NCI-H524 treated with DMSO at 0.1 percent for 48 hours (cell line): ENCODE measurements at places on chromosomes 12 and 14.
A peak's percentile ranks its signal among the peaks of the same experiment; 100 is the strongest.

GRCh38 chr12:107379852-107380567 lies 286.7 kb upstream of the CRY1 start:
- no peak for DNase-seq

DNA sequence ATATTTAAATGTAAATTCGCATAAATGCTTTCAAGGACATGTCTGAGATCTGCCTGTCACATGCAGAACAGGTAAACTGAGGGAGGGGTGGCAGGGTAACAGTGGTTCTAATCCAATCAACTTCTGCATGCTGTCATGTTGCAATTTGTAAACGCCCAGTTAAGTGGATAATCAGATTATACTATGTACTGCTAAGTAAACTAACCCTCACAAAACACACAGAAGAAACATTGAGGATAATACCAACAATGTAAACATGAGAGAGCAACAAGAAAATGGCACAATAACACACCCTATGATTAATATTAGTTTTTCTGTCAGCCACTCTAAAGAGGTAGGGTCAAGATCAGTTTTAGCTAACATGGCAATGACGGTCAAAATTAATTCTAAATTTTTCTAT lies 123.7 kb downstream of the KIF21A start:
- no peak for DNase-seq

GRCh38 chr12:105406497-105406896 lies 76.0 kb downstream of the C12orf75 start:
- no peak for DNase-seq

DNA sequence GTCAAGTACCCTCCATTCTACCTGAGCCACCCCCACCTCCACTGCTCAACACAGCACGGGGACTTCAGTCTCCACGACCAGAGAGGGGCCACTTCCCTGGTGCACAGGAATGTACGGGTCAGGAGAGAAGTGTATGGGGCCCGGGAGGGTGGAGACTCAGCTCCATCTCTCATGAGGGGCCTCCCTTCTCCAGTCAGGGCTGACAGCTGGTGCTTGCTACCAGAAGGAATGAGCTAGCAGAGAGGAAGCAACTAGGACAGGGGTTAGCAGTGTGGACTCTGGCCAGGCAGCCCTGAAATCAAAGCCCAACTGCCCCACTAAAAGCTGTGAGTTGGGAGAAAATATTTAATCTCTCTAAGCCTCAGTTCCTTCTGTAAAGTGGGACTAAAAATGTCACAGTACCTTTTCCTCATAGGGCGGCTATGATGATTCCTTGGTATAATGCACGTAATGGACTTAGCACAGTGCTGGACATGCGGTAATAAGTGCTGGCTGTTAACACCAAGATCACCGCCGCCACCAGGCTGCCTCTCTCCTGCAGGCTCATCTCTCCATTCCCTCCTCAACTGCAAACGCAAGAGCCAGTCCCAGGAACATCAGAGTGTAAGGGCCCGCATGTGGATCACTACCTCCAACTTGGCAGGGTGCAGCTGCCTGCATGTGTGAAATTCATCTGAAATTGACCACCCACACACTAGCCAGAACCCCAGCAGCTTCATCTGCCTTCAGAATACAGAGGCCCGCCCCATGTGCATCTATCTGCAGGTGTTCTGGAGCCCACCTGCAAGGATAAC lies 14.6 kb downstream of the ACTN1 start:
- DNase-seq = no peak

DNA sequence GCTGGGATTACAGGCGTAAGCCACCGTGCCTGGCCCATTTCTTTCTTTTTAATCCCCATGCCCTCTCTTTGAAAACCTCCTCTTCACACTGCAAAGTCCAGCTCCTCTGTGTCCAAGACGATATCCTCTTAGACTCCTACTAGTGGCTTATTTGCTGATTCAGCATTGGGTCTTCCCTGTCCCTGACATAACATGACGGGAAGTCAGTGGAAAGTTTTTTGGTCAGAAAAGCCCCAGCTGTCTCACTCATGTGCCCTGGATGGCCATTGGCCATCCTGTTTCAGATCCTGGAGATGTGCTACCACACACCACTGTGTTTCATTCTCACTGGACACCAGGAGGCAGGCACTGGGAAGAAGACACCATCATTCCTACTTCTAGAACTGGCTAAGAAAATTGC lies 102.6 kb upstream of the MED13L start:
- DNase-seq = no peak

GRCh38 chr12:18171571-18171970 lies 81.6 kb upstream of the RERGL start:
- no peak for DNase-seq

DNA sequence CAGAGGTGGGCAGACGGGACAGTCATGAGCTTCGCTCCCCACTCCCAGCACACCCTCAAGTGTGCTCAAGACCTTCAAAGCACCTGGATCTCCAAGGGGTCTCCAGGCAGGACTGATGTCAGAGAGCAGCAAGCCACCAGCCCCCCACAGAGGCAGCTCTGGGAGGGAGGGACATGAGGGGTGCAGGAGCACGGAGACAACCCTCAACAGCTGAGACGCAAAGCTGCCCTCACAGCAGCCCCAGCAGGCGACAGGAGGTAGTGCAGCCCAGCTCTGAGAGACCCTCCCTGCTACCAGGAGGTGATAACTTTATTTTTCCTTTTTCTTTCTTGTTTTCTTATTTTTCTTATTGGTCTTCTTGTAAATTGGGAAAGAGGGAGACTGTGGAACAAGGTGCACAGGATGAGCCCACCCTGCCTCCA lies 17.9 kb downstream of the SIVA1 start:
- no peak for DNase-seq

GRCh38 chr12:22083167-22083566 lies 37.1 kb downstream of the CMAS start:
- DNase-seq = no peak

DNA sequence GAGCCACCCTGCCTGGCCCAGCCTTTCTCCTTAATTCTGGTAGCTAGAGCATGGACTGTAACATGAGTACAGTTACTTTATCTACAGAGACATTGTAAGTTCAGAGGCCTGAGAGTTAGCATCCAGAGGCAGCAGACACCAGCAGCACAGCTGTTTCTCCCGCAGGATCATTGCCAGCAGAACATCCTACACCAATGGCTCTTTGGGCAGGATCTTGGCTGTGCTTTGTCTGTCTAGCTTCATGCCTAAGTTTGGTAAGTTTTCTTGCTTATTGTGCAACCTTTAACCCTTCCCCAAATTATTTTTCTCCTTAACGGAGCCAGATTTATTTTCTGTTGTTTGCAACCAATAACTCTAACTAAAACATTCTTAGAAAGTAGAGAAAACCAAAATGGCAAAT lies 21.6 kb downstream of the C12orf71 start:
- DNase-seq = no peak

DNA sequence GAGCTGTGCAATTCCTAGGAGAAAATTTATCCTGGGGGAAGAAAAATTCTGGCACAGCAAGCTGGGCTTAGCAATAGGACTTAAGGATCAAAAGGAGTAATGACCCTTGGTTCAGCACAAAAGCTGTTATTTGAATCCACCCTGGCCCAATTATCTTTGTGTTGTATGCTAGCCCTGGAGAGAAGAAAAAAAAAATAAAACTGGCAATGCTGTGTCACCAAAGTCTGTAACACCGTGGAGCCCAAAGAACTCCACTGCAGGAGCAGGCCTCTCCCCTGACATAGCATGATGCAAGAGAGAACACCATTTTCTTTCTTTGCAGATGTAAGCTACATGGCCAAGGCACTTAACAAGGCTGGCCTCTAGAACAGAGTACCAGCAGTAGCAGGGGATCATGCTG lies 63.0 kb upstream of the ARHGAP5 start:
- no peak for DNase-seq

- DNase-seq = no peak
Measured at GRCh38 chr14:64703395-64704142, 655 bp upstream of the PLEKHG3 start.

GRCh38 chr14:105384605-105385321 lies 13.6 kb upstream of the TEX22 start:
- DNase-seq = no peak

DNA sequence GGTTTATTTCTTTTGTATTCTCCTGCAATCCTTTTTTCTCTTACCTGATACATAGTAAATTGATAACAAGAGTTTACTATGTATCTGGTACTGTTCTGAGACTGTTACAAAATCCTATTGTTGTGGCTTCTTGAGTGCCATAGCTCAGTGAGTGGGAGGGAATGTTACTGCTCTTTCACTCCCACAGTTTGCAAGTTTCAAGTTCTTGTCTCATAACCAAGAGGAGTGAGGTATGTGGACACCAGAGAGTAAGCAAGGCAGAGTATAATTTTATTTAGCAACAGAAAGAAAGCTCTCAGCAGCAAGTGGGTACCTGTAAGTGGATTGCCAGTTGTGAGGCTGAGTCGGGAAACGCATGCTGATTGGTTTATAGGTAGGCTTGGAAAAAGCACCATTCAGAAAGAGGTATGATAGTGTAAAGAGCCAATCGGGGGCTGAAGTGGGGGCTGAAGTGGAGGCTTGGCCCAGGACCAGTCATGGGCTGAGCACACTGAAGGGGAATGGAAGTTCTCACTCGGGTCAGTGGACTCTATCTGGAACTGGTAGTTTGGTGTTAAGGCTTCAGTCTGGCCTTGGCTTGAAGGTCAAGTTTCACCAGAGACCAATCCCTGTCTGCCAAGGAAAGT lies 850.8 kb downstream of the TMTC2 start:
- no peak for DNase-seq

- DNase-seq = no peak
Measured at GRCh38 chr12:75852956-75853355, 178.6 kb downstream of the PHLDA1 start.

GRCh38 chr12:116717466-116718437 lies 20.1 kb downstream of the SPRING1 start:
- no peak for DNase-seq

DNA sequence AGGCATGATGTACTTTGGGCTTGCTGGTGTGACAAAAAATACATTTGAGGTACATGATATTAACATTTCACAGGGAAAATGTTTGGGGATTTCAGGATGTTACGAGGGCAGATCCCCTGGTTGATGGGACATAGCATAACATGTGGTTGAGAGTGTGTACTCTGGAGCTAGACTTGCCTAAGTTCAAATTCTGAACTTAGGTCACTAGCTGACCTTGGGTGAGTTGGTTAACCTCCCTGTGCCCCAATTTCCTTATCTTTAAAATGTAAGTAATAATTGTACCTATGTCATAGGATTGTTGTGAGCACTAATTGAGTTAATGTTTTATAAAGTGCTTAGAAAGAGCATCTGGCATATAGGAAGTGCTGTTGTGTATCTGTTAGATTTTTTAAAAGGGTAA lies 64.7 kb upstream of the ATF1 start:
- DNase-seq = no peak

- DNase-seq = no peak
Measured at GRCh38 chr12:30959110-30959710, 32.7 kb downstream of the TSPAN11 start.

DNA sequence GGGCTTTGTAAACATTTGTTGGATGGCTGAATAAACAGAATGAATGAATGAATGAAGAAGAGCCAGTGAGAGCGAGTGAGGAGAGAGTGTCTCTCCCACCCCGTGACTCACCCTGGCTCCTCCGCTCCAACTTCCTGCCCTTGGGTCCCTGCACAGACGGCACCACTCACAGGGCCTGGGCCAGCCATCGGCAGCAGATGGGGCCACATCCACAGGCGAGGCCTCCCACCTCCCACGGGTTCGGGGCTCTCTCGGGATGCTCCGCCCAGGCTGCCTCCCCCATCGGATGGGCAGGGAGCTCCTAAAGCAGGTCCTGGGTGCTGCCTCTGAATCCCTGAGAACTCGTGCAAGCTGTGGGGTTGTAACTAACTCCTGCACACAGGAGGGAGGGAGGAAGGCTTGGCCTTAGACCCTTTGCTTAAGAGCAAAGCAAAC lies 41.3 kb downstream of the CCNK start:
- no peak for DNase-seq

DNA sequence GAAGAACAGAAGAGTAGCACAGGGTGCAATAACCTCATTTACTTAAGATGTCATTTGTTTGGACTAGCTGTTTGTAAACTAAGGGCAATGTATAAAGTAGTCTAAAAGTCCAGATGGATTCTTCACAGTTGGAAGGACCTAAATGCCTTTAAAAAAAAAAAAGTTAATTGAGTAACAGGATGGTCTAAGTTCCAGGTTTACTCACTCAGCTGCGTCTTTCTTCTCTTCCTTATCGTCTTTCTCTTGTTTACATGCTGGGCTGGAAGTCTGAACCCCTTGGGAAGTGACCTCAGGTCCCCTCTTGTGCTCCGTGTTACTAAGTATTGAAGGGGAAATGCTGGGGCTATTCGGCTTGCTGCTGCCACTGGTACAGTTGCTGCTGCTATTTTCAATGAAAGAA lies 82.5 kb downstream of the SH2B3 start:
- DNase-seq = no peak

DNA sequence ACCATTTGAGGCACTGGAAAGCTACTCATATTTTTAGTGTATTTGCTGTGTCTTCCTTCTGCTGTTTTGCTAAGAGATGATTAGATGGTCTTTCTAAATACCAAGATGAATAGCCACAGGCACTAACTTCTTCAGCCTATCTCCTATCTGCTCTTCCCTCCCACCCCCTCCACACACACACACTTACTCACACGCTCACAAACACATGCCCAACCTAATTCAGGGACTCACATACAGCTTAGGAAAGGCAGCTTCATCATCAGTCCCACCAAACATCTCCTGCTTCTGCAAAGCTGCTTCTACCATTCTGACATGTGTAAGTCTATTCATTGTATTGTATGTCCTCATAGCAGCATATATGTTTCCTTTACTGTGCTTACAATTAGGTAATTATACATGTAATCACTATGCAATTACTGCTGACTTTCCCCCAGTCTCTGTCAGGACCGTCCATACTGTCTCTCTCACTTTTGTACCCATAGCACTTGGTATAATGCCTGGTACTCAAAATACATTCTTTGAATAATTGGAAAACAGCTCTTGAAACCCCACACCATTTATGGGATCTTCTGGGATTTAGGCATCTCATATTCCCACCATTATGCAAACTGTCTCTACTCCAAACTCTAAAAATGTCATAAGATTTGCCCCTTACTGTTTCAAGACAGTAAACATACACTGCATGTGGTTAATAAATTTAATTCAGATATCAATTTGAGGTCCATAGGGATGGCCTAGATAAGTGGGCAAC lies 83.3 kb upstream of the HIF1A start:
- peak; percentile 42 for DNase-seq

- DNase-seq = no peak
Measured at GRCh38 chr12:125528281-125528680, 463.0 kb downstream of the AACS start.

GRCh38 chr14:102249041-102249440 lies 55.9 kb downstream of the MOK start:
- DNase-seq = no peak

GRCh38 chr14:72704502-72704901 lies 189.4 kb downstream of the DPF3 start:
- DNase-seq = no peak

GRCh38 chr14:54411371-54411770 lies 14.6 kb downstream of the CDKN3 start:
- no peak for DNase-seq

GRCh38 chr12:91274916-91275315 lies 92.3 kb upstream of the DCN start:
- DNase-seq = peak; percentile 72

GRCh38 chr12:25957793-25958427 lies 572 bp upstream of the RASSF8 start:
- no peak for DNase-seq
